SK-N-DZ (cell line): ENCODE measurements at places on chromosomes 2 and 18.

GRCh38 chr2:47238638-47239037 lies 83.5 kb upstream of the STPG4 start:
- DNase-seq, result no peak

DNA sequence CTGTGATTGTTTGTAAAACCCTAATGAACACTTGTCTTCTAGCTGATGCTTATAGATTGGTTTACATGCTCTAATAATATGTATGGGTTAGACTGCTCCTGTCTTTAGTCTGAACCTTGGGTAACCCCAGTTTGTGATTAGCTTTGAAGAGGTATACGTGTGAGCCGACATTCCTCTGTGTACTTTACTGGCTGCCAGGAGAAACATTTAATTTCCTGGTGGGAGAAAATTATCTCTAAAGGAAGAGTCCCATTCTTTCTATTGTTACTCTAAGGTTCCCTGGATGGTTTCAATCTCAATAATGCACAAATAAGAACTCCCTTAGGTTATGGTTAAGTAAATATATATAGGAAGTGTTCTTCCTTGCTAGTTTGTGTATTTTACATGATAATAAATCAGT lies 143.6 kb upstream of the ZSWIM2 start:
- DNase-seq, result no peak

DNA sequence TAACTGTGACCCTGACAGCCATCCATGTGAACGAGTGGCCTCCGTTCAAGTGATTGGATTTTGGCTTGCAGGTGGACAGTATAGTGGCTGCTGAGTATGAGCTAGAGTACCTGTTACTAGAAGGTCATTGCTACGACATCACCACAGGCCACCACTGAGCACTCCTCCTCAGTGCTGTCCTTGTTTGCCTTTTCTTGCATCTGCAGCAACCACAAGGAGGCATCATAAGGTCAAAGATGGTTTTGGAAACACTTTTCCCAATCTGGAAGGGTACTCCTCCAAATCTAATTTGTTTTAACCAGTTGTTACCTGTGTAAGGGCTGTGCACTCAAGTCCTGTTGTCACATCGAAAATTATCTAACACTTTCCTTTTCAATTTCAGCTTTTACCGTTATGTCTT lies 81.2 kb downstream of the UGGT1 start:
- DNase-seq, result no peak

- DNase-seq, result no peak
Observed at GRCh38 chr2:55782528-55783173, 89.0 kb upstream of the PNPT1 start.

DNA sequence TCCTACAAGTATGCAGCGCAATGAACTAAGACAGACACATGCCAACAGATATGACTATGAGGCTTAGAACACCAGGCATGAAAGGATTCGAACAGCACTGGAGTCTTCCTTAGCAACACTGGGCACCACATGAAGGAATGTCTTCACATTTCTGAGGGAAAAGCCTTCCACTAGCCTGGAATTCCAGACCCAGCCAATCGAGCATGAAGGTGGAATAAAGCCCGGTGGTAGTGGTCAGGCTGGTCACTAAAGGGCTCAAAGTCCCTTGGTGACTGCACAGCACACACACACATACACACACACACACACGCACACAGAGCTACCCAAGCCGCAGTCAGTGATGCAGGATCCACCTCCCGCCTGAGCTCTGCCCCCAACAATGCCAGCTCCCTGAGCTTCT lies 19.7 kb upstream of the SFXN5 start:
- no peak for DNase-seq

DNA sequence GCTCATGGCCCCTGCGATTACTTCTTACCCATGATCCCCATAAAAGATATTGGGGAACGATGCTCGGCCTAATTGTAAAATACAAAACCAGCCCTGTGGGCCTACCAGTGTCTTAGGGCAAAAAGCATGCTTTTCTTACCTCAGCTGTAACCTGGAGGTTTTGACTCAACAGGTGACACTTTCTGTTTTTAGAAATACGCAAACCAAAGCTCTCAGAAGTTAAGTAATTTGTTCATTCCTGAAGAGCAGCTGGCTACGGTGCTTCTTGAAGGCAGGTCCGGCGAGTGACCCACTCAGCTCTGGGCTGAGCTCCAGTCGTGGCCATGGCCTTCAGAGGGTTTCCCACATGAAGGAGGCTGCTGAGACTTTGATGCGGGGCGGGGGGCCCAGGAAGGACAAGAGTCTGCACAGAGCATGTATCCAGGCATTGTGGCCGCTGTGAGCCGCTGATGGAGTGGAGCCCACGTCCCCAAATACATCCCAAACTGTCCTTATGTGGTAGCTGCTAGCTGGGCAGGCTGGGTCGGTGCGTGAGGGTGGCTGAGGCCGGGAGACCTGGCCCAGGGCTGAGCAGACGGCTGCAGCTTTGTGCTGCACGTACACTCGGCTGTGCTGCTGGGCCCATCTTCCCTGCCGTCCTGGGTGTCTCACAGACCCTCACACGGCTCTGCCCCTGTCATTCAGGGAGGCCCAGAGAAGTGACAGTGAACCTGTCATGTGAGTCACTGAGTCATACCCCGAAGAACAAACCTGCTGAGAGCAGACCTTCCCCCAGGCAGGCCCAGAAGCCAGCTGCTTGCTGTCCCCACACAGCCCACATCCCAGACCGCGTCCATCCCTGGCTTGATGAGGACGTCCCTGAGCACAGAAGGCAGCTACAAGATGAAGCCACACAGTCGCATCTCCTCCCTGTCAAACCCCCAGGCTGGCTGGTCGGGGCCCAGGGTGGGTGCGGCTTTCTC lies 34.1 kb downstream of the ITGB1BP1 start:
- DNase-seq, result no peak

GRCh38 chr2:887639-888038 lies 63.0 kb upstream of the SNTG2 start:
- no peak for DNase-seq

GRCh38 chr2:74461187-74462053 lies 3.2 kb downstream of the WBP1 start:
- no peak for DNase-seq

DNA sequence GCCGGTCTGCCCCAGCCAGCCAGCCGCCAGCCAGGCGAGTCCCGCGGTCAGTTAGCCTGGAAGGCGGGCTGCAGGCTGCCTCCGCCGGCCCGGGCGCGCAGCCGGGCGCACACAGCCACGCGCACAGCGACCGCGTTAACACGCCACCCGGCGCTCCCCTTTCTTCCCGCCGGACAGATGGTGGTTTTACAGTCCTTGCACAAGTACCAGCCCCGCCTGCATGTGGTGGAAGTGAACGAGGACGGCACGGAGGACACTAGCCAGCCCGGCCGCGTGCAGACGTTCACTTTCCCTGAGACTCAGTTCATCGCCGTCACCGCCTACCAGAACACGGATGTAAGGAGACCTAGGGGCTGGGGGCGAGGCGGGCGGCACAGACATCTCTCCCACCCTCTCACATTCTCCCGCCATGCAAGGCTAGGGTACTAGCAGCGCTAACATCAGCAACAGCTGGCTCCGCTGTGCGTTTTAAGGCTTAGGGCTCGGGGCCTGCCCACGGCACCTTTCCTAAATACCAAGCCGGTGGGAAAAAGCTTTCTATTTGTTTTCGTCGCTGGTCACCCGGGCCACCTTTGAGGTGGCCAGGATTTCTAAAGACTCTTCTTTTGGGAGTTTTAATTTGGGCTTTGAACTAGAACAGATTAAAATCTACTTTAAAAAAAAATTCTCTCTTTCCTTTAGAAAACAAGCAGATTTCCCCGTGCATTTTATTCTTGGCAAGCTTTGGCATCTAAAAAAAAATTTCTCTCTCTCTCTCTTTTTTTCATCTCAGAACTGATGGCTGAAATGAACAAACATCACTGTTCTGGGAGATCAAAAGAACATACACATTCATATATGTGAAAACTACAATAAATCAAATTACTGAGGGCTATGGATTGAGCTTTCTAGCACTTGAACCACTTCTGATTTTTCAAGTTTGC lies 2.9 kb downstream of the TBR1 start:
- DNase-seq, result peak; percentile 46

DNA sequence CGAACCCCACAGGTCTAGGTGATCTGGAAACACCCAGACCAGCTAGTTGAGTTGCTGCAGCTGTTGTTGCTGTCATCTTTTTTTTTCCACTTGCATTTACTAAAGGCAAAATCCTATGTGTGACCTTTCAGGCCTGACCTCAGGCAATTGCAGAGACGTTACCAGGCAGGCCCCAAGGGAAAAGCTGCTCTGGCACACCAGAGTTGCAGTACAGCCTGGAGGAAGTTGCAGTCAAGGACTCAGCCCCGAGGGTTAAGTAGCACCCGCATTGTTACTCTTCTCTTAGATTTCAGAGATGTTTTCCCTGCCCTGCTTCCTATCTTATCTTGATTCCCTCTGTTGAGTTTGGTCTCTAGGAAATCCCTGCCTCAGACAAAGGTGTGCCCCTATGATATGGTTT lies 45.2 kb upstream of the SMAD2 start:
- DNase-seq, result no peak

DNA sequence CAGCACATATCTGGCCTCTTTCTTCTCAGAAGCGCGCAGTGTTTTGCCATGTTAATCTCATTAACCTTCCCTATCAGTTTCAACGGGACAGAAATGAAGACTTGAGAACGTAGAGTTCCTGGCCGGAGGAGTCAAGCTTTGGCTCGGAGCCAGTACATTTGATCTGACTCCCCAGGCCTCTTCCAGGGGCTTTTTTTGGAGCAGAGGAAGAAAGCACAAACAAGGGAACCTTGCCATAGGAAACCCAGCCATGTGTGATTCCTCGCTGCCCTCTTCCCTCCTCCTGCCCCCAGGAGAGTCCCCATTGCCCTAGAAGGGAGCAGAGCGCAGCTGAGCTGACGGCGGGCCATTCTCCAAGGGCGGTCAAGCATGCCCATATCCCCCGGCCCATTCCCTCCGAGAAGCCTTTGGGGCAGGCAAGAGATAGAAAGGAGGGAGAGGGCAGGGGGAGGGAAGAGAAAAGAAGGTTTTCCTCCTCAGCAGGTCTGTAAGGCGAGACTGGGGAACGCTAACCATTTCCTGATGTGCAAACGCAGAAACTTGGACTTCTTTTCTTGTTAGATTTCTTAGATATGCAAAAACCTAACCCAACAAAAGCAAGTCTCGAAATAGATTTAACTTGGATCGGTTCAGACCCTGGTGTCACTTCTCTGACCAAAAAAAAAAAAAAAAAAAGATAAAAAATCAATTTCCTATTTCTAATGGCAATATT lies 63.7 kb upstream of the POU3F3 start:
- peak; percentile 1 for DNase-seq

DNA sequence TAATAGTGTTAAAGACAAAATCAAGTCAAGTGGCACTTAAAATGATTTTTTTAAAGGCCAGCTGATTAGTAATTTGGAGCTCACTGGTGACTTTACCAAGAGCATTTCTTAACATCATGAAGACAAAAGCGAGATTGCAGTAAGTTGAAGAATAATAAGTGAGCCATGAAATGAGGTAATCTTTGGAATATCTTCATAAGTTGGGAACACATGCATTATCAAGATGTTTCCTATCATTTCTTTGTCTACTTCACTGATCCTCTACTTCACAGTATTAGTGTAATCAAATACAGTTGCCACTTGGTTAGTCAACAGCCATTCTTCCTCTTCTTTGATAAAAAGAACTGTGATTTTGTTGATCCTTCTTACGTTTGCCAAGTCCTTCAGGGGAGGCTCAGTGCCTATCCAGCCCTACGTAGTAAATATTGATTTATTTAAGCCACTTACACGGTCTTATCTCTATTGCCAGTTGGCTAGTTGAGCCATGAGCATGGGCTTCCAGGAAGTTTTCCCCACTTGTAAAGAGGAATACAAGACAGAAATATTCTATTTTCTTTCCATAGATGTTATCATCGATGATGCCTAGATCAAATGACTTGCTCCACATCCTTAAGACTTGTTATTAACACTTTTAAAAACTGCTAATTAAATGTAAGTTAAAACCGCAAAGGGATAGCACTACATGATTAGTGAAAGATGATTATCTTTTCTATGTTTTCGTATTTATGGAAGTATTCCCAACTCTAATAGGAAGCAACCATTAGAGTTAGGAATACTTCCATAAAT lies 46.1 kb downstream of the YES1 start:
- DNase-seq, result no peak

- no peak for DNase-seq
Observed at GRCh38 chr2:230640540-230641011, 72.1 kb upstream of the CAB39 start.

DNA sequence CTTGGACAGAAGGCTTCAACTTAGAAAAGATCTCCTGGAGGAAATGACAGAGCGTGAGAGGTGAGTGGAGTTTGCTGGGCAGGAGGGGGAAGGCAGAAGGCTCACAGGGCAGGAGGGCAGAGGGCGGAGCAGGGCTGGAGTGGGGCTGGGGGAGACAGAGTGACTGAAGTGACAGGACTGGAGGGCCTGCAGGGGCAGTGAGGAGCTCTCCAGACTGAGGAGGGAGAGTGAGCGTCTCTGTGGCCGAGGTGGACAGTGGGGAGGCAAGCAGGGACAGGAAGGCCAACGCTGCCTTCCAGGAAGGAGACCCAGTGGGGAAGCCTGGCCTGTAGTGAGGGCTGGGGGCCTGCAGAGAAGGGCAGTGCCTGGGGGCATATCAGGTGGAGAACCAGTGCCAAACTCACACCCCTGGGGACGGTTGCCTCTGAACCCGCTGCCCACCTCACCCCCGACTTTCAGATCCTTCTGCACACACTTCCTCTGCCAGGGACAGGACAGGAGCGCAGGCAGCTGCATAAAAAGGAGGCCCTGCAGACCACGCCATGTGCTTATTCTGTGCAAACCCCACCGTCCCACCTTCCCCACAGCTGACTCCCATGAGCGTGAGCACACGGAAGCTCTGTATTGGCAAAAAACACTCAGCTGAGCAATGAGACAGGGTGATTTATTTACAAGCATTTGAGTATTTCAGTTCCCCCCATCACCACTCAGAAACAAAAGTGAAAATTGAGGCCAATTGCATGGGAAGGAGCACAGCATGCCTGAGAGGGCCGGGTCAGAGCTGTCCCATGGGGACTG lies 244.3 kb downstream of the FAM210A start:
- no peak for DNase-seq

DNA sequence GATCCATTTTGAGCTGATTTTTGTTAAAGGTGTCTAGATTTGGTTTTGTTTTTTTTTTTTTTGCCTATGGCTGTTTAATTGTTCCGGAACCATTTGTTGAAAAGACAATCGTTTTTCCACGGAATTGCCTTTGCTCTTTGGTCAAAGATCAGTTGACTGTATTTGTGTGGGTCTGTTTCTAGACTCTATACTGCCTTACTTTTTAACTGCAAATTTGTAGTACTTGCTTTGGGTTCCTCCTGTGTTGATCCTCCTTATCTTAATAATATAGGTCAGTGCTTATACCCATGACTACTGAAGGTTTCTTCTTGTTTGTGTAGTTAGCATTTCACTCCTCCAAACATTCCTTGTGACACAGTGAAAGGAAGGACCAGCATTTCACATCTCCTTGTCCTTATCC lies 30.4 kb downstream of the CERS6 start:
- DNase-seq, result no peak

- DNase-seq, result peak; percentile 83
Observed at GRCh38 chr2:235135990-235136561, 184.3 kb downstream of the SH3BP4 start.
